ENCODE measurements at places on chromosomes 6 and 20.

- DNase-seq, result no peak
Observed at GRCh38 chr6:16059496-16059895, 69.4 kb upstream of the MYLIP start.

DNA sequence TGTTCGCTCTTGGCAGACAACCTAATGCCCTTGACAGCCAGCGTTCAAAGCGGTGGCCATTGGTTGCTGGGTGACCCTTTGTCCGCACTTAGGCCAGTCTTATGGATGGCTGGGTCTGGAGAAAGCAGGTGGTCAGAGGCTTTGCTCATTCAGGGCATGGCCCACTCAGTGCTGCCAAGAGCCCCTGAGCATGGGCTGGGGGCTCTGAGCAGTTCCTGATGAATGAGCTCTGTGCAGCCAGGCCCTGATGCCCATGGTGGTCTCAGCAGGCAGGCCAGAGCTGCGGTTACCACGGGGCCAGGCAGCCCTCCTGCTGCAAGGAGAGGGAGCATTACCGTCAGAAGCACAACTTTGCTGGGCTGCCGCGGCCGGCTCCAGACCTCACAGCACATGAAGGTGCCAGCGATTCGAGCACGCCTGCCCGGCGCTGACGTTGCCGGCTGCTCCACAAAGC is 36.3 kb downstream of the CDH4 start:
- DNase-seq, result no peak

DNA sequence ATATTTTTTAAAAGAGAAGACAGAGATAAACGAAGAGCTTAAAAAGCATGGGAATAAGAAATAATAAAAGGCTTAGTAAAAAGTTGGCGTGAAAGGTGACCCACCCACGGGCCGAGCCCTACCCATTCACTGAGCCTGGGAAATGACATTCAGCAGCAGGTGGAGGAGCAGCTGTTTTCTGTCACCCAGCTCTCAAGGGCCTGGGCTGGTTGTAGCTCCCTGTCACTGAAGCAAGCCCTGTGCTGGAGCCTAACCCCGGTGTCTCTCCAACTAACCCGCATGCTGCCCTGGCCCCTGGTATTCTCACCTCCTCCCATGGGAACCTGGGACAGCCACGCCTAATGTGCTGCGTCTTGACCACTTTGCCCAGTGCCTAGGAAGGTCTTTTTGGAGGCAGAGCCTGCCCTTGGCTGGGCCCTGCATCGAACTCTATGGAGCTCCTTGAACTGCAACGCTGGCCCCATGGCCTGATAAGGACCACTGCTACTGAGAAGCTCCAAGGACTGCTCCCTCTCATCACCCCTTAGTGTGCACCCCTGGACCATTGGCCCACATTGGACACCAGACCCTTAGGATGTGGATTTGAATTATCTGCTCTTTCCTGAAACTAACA is 68.8 kb upstream of the IYD start:
- DNase-seq, result no peak

DNA sequence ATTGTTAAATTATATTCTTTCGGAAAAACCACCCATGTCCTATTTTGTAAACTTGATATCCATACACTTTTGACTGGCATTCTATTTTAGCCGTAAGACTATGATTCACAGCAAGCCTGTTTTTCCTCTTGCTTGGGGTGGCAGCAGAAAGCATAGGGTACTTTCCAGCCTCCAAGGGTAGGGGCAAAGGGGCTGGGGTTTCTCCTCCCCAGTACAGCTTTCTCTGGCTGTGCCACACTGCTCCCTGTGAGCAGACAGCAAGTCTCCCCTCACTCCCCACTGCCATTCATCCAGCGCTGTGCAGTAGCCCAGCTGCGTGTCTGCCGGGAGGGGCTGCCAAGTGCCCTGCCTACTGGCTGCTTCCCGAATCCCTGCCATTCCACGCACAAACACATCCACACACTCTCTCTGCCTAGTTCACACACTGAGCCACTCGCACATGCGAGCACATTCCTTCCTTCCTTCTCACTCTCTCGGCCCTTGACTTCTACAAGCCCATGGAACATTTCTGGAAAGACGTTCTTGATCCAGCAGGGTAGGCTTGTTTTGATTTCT is 2.1 kb upstream of the ESR1 start:
- no peak for DNase-seq

- DNase-seq, result no peak
Observed at GRCh38 chr6:154996841-154997311, 1.8 kb downstream of the TIAM2 start.

- DNase-seq, result no peak
Observed at GRCh38 chr6:151196555-151196954, 43.2 kb upstream of the AKAP12 start.

DNA sequence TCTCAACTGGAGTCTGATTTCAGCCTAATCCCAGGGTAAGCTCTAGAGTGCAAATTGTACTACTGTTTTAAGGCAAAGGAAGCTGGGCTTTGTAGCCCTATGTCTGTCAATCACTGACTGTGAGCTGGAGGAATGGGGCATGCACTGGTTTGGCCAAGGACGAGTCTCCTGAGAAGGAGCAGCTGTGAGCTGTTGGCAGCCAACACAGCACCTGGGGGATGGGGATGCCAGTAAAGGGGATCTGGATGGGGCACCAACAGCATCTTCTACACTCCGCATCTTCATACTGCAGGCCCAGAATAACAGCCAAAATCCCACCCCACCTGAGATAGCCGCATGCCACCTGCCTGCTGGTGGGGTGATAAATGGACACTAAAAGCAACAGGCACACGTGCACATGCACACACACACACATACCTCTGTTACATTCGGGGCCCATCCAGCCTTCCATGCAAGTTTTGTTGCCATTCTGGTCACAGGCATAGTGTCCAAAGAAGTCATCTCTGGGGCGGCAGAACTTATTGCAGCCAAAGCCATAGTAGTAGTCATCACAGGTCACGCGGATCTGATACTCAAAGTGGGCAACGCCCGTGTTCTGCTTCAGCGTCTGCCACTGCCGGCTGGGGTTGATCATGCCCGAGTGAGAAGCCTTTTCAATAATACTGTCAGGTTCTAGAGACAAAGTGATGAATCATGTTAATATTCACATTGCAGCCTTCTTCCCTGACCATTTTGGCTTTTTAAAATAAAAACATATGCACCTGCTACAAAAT is 15.6 kb downstream of the JAG1 start:
- DNase-seq, result no peak

DNA sequence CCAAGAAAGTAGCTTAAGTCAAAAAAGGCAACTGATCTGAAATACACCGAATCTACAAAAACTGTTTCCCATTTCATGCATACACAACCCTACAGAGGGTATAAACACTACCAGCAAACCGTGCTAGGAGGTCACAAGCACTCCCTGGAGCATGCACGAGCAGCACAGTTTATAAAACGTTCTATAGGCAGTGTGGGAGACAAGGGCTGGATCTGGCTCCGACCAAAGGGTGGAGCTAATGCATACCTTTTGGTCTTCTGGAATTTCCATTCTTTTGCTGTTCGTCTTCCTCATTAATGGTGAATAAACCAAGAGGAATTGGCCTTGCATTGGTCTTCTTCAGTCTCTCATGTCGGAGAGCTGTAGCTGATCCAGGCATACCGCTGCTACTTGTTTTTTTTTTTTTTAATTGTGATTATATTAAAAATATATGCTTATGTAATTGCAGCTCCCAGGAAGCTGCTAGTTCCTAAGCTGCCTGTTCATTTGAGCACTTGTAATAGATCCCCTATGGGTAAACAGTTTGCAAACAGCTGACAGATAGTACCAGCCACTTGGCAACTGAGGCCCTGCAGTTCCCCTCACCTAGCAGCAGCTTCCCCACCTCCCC is 24.5 kb downstream of the MAP7 start:
- DNase-seq, result no peak

DNA sequence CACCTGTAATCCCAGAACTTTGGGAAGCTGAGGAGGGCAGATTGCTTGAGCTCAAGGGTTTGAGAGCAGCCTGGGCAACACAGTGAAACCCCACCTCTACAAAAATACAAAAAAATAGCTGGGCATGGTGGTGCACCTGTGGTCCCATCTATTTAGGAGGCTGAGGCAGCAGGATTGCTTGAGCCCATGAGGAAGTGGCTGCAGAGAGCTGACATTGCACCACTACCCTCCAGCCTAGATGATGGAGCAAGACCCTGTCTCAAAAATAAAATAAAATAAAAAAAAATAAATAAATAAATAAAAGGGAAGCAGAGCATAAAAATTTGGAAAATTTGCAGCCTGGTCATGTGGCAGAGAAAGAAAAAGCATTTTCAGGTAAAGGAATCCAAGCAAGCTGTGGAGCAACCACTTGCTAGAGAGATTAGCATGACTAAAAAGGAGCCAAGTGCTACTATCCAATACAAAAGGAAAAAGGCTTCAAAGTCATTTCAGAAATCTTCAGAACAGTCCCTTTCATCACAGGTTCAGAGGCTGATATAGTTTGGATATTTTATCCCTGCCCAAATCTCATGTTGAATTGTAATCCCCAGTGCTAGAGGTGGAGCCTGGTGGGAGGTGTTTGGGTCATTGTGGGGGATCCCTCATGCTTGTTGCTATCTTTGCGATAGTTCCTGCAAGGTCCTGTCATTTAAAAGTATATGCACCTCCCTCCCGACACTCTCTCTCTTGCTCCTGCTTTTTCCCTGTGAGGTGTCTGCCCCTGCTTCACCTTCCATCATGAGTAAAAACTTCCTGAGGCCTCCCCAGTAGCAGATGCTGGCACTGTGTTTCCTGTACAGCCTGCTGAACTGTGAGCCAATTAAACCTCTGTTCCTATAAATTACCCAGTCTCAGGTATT is 11.2 kb upstream of the TTK start:
- DNase-seq, result no peak

- DNase-seq, result no peak
Observed at GRCh38 chr20:63236116-63236837, 572 bp downstream of the BIRC7 start.

Data from activated naive CD4-positive, alpha-beta T cell treated with Interleukin-2 at 50 U/mL for 16 hours (primary cell).